CD4-positive, alpha-beta T cell treated with Interleukin-6 at 100 ng/mL for 8 hours (primary cell): ENCODE measurements at places on chromosomes 1 and 21.

DNA sequence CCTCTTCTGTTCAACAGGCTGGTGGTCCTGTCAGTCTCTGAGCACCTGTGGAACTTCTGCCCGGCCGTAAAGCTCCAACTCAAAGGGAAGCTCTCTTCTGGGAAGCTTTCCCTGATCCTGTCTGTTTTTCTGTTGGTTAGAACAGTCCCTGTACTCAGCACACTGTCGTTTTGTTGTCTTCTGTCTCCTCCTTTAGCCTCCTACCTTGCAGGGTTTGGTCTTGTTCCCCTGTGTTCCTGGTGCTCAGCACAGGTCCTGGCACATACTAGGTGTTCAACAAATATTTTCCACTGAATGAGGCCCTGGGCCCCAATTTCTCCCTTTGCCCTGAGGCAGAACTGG, 328 bp upstream of the KDF1 start:
- DNase-seq: no peak

- DNase-seq: no peak
Observed at GRCh38 chr1:67831850-67832513, 1.3 kb downstream of the GNG12 start.

DNA sequence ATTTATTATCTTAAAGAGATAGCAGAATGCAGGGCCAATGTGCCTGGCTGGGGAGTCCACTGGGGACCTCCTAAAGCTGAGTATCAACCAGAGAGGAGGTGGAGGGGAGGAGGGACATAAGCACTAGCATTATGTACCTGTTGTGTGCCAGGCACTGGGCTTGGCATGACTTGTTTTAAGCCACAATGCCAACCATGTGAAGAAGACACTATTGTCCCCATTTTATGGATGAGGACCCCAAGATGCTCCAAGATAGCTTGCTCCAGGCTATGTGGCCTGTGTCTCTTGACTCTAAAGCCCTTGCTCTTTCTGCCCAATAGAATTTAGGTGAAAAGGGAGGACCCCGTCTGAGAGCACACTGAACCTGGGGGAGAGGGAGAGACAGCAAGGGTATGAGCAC, 111.3 kb downstream of the GLIS1 start:
- no peak for DNase-seq

DNA sequence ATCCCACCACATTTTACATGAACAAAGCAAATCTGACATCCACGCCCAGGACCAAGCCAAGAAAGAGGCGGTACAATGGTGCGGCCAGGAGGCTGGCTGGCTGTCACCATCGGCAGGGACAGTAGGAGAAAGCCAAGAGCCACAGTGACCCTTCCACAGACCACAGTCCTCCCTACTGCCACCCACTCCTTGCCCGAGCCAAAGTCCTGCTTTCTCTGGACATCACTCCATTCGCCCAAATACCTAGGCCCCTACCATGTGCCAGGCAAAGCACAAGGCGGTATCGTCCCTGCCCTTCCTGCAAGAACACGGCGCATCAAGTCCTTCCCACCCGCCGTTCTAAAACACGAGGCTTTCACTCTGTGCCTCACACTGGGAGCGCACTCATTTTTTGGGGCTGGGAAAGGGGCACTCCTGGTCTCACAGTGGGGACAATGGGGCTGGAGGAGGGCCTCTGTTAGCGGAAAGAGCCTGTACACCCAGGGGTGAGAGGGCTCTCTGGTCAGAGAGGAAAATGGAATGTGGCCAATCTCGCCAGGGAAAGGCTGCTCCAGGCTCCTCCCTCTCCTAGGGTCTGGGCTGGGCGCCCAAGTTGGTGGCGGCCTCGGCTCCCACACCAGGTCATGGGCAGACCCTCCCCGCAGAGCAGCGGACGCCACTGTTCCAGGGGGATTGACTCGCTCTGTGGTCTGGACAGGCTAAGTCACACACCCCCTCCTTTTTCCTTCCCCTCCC, 26.5 kb downstream of the SSBP3 start:
- no peak for DNase-seq

DNA sequence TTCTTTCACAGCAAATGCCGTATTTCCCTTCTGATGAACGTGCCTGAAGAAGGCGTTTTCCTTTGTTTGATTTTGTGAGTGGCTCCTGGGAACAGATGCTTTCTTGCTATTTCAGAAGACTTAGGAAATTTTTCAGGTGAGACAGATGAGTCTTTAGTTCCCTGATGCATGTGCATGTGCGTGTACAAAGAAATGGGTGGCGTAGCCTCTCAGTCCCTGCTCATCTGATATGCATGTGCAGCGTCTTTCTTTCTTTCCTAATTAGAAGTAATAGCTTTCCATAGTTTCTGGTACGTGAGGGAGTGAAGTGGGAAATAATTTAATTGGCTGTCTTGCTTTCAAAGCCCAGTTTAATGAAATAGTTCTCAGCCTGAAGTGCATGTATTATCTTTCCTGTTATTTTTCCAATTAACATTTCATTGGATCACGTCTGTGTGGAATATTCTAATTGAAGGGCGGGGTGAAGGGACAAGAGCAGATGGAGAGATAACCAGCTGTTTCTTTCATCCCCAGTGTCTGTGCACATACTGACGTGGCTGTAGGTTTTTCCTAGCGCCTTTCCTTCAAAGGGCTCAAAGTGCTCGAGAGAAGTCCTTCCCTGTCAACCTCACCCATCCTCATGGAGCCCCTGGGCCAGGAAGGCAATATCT, 104.3 kb downstream of the FAM78B start:
- DNase-seq: no peak

DNA sequence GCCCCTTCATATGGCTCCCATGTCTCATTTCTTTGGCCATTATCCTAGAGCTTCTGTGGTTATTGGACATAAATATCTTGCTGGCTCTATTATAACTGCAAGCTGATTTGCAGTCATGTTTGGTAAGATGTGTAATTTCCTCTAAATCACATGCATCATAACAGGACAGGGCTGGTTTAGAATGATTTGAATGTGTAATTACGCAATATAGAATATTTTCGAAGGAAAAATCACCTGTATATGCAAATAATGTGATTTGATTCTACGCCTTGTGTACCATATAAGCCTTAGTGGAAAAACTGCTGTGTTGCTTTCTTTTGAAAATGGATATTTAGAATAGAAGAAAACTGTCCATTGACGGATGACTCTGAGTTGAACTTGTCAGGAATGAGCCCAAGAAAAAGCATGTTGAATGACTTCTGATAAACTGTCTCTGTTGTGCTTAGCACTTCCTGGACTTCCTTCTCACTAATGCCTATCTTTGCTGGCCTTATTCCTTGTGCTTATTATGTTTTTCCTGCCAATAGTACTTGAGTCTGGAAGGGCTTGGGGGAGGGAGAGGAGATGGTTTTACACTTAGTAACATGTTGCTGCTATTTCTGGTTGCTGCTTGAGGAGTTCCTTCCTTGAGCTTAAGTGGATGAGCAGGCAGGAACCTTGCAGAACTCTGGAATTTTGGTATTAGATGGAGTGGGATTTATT, 6.5 kb downstream of the CACHD1 start:
- DNase-seq: no peak

- DNase-seq: no peak
Observed at GRCh38 chr1:42322577-42322976, 12.5 kb downstream of the FOXJ3 start.

- no peak for DNase-seq
Observed at GRCh38 chr21:26652854-26653253, 79.8 kb upstream of the CYYR1 start.

- no peak for DNase-seq
Observed at GRCh38 chr21:45855248-45855811, 126.2 kb upstream of the COL6A1 start.

GRCh38 chr1:218401998-218402785, 57.1 kb downstream of the TGFB2 start:
- no peak for DNase-seq

DNA sequence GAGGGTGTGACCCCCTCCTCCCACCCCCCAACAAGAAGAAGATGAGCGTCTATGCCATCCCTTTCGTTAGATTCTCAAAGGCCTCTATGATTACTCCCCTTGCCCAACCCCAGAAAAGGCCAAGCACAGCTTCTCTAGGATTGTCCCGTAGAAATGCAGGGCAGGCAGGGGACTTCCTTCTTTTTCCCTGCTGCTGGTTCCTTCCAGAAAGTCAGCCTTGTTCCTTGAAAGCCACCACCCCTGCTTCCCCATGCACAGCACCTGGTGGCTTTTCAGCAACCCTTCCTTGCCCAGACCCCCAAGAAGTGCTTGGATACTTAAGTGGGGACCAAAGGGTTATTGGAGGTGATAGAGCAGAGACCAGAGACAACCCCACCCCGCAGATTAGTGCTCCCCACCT, 75.1 kb downstream of the ARHGEF10L start:
- no peak for DNase-seq

GRCh38 chr1:1577367-1578011, 2.8 kb upstream of the SSU72 start:
- DNase-seq: no peak

DNA sequence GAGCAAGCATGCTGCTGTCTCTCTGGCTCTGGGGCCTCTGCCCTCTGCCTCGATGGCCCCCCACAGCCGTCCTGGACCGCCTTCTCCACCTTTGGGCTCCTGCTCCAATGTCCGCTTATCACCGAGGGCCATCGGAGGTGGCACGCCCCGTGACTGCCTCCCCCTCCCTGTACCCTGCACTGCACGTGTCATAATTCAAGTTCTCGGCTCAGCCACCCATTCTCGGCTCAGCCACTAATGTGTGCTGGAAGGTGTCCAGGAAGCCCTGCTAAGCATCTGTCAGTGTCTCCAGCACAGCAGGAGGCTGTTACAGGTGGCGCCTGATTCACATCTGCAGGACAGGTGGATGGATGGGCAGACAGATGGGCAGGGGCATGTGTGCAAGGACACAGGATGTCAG, 45.5 kb downstream of the TP73 start:
- DNase-seq: no peak

DNA sequence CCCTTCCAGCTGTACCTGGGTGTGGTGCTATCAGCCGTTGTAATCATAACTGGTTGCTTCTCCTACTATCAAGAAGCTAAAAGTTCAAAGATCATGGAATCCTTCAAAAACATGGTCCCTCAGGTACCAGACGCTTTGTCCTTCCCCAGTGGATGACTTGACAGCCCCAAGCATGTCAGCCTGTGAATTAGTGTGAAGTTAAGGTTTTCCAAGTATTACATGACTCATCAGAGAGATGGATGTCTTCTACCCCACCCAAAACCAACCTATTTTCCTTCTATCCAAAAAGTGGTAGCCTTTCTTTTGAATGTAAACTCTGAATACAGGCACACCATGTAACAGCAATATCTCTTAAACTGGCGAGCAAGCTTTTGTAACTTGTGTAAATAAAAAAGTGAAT, 15.1 kb downstream of the ATP1A1 start:
- no peak for DNase-seq

DNA sequence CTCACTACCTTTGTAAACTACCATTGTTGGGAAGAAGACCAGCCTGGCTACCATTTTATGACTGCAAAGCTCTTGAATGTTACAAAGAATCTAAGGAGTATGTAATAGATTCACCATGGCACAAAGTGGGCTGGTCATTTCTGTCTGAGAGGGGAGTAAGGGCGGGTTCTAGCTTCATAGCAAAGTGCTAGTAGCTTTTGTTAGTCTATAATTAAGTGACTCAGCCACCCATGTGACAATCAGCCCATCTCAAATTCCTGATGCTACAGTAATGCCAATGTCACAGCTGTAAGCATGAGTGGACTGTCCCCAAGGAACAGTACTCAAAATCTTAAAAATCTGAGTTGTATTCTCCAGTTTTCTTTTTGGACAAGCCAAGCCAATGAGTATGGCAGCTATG, 15.4 kb upstream of the OTUD3 start:
- no peak for DNase-seq

- no peak for DNase-seq
Observed at GRCh38 chr1:241999026-241999425, at the start of gene MAP1LC3C. Gene MAP1LC3C, minus strand, starts transcription at chr1:241999098. Its CDS starts 90 bp downstream, at chr1:241999008.

- DNase-seq: no peak
Observed at GRCh38 chr1:241839369-241839979, 8.5 kb upstream of the EXO1 start.

DNA sequence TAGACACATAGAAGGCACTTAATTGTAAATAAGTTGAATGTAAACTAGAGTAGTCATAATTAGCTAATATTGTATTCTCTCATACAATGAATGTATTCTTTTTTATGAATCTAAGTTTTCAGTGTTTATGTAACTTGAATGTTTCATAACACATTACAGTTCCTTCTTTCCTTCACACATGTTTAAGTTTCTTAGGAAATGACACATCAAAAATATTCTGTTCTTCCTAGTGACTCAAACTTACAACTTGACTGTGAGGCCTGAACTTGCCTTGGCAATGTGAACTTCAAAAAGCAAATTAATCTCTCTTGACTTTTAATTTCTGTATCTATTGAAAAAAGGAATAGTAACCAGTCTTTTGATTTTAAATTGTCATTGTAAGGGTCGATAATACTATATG, 700.1 kb downstream of the KCNT2 start:
- DNase-seq: no peak

GRCh38 chr1:107692580-107693345, 272.2 kb downstream of the VAV3 start:
- DNase-seq: no peak

GRCh38 chr1:66290761-66291530, 243.0 kb upstream of the SGIP1 start:
- no peak for DNase-seq

- no peak for DNase-seq
Observed at GRCh38 chr1:107840725-107841124, 124.3 kb downstream of the VAV3 start.

GRCh38 chr21:46454634-46455390, 3.9 kb upstream of the DIP2A start:
- no peak for DNase-seq

DNA sequence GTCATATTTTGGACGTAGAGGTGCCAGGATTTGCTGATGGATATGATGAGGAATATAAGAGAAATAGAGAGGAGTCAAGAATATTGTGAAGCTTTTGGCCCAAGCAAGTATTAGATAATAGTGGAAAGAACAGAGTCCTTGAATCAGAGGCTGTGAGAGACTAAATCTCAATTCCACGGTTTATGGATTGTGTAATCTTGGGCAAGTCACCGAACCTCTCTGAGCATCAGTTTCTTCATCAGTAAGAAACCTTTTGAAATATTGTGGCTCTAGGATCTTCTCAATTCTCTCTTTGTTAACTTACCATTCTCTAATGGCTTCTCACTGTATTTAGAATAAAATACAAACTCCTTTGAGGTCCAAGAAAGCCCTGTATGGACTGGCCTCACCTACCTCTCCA, 77.6 kb downstream of the RPS6KA1 start:
- no peak for DNase-seq

DNA sequence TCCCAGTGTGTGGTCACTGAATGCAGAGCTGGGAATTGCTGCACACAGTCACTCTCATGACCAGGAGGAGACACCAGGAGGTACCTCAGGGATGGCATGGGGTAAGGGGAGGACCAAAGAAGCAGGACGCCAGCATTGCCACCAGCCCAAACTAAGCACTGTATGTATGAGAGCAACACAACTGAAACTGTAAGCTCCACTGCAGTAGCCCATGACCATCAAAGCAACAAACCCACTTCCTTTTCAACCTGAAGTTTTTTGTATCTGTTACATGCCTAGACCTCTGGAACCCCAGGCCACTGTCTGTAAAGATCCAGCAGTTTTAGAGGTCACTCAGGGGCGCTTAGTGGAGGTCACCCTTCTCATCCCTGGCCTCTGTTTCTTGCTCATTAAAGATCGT, 164.3 kb downstream of the SETD4 start:
- DNase-seq: no peak

- no peak for DNase-seq
Observed at GRCh38 chr21:34580181-34580700, 34.7 kb downstream of the RCAN1 start.
